GM03348 (cell line): ENCODE measurements at places on chromosomes 7 and 10.

GRCh38 chr7:133936074-133936473 is 191.1 kb upstream of the LRGUK start:
- no peak for DNase-seq

DNA sequence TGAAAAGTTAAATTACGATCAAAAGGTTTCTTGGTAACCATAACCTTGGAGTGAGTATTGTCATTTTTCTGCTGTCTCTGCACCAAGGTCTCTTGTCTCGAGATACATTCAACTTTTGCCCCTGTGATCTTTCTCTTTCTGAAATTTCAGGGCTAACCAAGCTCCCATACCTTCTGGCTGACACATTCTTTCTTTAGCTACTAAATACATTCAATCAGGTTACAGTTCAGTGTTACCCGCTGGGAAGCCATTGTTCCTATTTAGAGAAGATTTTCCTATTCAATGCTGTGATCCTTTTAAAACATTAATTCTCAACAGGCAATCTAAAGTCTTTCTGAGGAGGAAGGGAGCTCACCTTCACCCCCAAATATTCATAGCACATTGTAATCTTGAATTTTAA is 22.9 kb upstream of the DMTF1 start:
- DNase-seq, result no peak

- no peak for DNase-seq
Observed at GRCh38 chr7:33040803-33041516, 21.6 kb downstream of the NT5C3A start.

DNA sequence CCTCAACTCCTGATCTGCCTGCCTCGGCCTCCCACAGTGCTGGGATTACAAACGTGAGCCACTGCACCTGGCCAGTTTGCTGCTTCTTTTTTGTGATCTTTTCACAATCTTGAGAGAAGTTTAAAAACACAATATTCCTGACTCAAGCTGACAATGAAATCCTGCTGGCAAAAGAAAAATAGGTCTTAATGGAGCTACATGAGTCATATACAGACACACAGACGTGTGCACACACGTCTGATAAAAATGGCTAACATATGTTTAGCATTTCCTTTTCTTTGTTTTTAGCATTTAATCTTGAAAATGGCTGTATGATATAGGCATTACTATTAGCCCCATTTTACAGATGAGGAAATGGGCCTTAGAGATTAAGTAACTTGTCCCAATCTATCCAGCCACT is 29.4 kb upstream of the RAB18 start:
- no peak for DNase-seq

- no peak for DNase-seq
Observed at GRCh38 chr7:83739527-83739926, 90.6 kb upstream of the SEMA3E start.

DNA sequence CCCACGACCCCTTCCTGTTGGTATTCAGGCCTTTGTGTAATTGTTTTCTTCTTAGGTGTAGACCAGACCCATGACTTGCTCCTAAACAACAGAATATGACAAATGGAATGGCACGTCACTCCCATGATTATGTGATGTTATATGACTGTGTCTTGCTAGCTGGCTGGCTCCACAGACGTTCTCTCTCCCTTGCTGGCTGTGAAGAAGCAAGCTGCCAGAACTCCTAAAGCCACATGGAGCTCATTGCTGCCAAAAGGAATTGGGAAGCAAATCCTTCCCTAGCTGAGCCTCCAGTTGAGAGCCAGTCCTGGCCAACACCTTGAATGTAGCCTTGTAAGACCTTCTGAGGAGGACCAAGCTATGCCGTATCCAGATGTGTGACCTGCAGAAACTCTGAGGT is 74.2 kb downstream of the RAB18 start:
- DNase-seq, result no peak

- no peak for DNase-seq
Observed at GRCh38 chr7:83475420-83475819, 173.5 kb downstream of the SEMA3E start.

DNA sequence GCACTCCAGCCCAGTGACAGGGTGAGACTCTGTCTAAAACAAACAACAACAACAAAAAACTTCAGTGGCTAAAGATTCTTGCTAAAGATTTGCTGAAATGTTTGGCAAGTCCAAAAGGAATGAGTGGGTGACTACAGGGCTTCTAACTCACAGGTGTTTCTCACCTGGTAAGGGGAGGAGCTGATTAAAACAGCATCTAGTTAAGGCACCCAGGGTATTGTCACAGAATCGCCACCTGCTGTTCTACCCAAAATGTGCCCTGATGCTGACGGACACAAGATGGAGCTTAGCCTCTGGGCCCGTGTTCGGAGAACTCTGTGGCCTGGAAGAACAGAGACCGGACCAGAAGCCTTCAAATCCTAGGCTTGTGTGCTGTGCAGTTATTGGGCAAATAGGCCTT is 336.0 kb upstream of the GALNT17 start:
- DNase-seq, result no peak

DNA sequence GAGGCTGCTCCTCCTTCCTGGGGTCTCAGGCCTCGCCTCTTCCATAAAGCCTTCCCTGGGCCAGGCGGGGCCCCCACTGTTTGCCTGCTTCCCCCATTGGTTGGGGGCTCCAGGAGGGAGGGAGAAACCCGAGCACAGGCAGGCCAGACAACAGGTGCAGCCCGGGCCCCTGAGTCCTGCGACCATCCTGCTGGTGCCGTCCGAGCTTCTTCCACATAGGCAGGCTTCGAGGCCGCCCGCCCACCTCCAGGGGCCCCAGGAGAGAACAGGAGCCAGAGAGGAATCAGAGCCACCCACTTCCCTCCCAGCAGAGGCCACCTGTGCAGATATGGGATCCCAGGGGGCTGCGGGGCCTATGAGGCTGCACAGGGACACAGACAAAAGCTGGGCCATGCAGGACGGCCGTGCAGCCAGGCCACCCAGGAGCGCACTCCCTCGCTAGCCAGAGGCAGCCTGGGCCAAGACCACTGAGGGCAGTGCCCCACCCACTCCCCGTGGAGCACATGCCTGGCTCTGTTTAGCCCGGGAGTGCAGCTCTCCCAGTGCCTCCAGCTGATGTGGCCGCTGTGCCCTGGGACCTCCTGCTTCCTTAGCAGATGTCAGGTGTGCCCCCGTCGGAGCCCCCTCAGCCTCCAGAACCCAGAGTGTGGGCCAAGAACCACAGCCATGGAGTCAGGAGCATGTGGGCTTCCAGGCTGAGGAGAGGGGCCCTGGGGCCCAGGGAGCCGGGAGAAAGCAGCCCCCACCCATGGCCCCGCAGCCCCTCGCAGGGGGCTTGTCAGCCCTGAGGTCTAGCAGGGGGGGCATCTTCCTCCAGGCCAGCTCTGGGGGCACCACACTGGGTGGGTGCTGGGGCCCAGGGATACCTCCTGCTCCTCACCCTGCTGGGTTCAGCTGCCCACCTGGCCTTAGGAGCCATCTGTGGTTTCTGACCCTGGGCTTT is 59.9 kb upstream of the INPP5A start:
- DNase-seq, result no peak

DNA sequence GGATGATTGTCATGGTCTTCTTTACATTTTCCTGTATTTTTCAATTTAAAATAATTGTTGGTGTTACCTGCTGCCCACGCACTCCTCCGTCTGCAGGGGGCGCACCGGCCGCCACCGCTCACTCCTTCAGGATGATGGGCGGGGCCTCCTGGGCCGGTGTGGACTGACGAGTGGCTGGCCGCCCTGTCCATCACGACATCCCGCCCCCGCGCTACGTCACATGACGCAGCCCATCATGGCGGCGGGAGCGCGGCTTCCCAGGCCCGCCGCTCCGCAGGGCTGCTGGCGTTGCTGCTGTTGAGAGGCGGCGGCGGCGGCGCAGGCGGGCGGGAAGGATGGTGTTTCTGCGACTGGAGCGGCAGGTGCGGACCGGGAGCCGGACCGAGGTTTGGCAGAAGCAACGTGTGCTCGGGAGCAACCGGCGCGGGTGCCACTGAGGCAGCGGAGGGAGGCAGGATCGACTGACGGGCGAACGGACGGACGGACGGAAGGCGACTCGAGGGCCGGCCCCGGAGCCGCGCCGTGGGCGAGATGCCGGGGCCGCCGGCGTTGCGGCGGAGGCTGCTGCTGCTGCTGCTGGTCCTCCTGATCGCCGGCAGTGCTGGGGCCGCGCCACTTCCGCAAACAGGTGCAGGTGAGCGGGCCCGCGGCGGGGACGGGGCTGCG is at the start of gene LMTK2:
LMTK2 (plus strand) TSS at position 216 of the 666 bp plus-strand sequence; CDS start at position 532, 316 bp downstream.
- DNase-seq, result peak; percentile 99

GRCh38 chr10:18650404-18650997 is 886 bp downstream of the NSUN6 start:
- DNase-seq, result no peak

DNA sequence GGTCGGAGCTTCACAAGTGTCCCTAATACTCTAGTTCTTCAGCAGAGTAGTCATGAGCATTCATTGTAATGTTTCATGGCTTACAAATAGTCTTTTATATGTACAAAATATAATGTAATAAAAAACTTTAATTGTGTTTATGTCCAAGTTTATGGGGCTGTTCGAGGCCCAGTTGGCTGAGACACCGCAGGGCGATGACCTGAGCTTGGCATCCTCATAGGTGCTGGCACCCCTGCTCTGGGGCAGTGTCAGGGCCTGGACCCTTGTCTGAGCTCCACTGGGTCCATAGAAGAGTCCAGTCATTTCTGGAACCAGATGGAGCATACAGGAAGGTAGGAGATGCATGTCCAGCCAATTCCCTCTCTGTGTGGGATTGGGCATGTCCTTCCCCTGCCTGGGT is 12.9 kb upstream of the ZMIZ1 start:
- no peak for DNase-seq

DNA sequence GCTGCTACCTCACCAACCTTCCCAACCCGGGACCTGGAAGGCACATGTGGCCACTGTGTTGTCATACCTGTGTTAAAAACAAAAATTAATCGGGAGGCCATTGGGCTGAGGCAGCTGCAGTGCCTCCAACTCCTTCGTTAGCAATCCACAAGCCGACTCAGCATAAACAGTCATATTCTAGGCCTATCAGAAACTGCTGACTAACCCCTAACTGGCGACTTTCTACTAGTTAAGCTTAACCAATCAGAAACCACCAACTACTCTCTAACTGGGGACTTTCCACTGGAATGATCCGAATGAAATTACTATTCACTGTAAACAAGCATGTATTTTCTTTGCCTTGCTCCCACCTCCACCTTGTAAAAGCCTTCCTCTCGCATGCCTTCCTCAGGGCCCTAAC is 14.1 kb upstream of the TMEM72 start:
- no peak for DNase-seq

GRCh38 chr7:93055543-93056107 is 62.2 kb downstream of the SAMD9 start:
- peak; percentile 63 for DNase-seq

GRCh38 chr7:78254726-78255055 is 456.1 kb downstream of the PHTF2 start:
- DNase-seq, result no peak

DNA sequence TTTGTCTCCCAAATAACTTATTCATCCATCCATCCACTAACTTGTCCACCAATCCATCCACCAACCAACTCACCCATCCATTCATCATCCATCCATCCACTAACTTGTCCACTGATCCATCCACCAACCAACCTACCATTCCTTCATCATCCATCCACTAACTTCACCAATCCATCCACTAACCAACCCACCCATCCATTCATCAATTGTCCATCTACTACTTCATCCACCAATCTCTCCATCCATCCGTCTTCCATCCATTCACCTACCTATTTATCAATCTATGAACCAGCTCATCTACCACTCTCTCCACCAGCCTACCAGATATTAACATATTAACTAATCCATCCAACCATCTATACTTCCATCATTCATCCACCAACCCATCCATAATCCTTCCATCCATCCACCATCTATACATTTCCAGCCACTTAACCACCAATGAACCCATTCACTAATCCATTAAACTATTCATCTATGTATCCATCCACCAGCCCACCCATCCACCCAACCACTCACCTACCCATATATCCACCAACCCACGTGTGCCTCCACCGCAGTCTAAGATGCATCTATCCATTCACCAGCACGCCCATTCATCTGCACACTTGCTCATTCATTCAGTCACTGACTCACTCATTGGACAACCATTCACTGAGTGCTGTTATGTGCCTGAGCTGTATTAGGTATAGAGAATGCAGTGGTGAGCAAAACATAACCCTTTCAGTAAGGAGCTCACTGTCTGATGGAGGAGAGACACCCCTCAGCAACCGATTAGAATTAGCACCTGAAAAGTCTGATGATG is 19.8 kb upstream of the TBL2 start:
- DNase-seq, result no peak

- no peak for DNase-seq
Observed at GRCh38 chr10:45607276-45607675, 65.3 kb downstream of the ZFAND4 start.

DNA sequence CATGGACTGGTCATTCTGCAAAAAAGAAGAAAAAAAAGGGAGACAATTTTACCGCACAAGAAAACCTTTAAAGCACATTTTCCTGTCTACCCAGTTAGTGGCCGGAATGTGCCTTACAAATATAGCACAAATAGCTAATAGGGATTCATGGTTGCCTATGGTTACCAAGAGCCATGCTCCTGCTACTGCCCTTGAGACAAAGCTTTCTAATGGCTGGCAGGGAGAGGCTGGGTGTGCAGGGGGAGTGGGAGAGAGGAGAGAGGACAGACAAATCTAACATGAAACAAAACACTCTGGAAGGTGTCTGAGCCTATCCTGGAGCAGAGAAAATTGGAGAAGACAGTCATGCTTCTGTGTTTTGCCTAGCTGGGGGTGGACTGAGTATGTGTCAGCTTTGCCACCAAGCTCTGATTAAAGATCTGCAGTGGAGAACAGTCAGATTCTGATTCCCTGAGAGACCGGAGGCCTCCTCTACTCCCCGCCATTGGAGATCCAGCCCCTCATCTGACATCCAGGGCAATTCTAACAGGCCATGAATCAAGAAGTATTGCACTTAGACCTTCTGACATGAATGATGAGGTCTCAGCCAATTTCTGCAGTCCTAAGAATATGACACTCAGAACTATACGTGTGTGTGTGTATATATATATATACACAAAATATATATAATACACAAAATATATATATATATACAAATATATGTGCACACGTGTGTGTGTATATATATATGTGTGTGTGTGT is 80.2 kb downstream of the PRTFDC1 start:
- DNase-seq, result no peak

GRCh38 chr7:38306914-38307313 is 33.5 kb upstream of the TARP start:
- DNase-seq, result no peak

GRCh38 chr10:102599565-102600327 is 44.5 kb upstream of the TRIM8 start:
- no peak for DNase-seq

DNA sequence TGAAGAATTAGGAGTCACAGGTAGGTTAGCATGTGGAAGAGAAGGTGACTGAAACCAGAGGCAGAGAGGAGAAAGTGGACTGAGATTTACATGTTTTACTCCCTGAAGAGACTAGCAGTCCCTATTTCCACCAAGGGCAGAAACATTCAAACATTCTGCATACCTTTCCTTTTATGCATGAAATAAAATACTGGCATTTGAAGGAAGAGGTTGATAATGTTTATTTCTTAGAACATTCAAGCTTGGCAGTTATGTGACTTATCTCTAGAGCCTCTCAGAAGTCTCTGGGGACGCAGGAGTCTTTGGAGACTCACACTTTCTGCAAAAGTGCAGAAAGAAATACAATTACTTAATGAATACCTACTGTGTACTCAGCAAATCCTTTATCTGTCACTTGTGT is 507.1 kb upstream of the C7orf33 start:
- DNase-seq, result peak; percentile 24
